Fibroblast of skin of right biceps (primary cell): ENCODE measurements at places on chromosomes 12 and 14.

DNA sequence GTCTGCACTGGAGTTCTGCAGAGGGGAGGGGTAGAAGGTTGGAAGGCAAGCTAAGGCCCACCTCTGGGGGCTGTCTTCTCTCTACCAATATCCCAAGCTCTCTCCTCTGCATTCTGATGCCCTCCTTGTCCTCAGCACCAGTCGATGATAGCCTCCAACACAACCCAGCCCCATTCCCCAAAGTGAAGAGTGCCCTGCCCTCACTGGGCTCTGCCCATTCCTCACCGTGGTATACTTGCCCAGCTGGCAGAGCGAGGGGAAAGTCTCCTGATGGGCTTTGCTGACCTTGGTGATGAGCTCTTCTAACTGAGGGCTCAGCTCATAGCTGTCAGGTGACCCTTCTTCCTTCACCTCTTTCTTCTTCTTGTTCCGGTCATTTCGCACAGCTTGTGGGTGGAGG lies 7.2 kb upstream of the ITGB7 start:
- DNase-seq, result no peak

- no peak for DNase-seq
These were observed 357.1 kb upstream of the SFSWAP start for GRCh38 chr12:131353826-131354225.

DNA sequence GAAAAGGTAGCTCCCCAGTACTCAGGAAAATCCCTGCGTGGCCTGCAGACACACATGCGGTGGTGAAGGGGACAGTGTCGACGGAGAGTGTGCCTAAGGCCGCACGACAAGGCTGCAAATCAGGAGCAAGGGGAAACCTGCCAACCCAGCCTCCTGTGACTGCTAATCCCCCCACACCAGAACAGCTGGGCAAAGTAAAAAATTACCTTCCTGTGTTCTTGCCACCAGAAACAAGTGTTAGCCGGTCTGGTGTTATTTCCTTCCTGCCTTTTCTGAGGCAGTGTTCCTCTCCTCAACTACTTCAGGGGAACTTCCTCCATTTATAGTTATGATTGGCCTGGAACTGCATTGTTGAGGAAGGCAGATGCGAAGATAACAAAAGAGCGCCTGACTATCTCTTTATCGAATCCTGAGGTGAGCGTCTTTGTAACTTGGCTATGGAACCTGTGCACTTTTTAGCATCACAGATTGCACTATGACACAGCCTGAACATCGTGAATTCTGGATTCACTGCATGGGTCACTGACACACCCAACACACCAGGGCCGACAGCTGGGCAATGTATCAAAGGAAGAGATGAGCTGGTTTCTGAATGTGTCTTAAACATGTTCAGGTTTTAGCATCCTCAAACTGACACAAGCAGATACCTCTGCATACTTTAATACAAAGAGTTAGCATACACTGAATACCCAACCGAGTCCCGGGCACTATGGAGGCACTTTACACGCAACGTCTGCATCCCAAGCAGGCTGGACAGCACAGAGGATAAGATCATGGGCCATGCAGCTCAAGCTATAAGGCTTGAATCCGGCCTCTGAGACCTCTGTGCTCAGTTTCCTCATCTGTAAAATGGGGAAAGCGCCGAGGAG lies 28.9 kb downstream of the SLC15A4 start:
- DNase-seq, result no peak

DNA sequence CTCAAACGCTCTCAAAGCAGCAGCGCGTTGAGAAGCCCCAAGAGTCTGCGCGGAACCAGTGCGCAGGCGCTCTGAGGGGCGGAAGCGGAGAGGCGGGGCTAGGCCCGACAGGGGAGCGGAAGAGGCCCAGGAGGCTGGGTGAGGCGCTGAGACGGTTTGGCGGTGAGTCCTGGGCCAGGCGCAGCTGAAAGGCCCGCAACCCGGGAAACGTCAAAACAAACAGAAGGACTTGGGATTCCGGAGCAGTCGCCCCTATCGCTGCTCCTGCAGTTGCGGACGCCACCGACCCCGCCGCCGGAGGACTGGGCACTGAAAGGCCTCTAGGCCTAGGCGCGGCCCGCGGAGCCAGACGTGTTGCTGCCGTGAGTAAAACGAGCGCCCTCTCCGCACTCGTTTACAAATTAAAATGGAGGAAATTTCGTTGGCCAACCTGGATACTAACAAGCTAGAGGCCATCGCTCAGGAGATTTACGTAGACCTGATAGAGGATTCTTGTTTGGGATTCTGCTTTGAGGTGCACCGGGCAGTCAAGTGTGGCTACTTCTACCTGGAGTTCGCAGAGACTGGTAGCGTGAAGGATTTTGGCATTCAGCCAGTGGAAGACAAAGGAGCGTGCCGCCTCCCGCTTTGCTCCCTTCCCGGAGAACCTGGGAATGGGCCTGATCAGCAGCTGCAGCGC lies at the start of gene ATXN7L3B:
ATXN7L3B (plus strand) TSS at position 129 of the 679 bp plus-strand sequence; CDS start at position 407, 278 bp downstream.
- DNase-seq, result peak; percentile 95

DNA sequence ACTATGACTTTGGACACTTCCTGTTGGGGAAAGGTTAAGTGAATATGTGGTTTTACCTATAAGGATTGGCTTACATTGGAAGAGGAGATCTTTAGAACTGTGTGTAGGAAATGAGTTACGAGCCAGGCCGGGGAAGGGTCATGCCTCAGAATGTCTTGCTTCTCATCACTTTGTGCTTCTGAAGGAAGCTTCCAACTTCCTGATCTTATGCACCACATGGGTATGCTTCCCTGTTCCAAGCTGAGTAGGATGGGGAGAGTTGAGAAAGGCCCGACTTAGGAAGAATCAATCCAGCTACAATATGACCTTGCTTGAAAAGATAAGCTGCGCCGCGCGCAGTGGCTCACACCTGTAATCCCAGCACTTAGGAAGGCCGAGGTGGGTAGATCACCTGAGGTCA lies 59.9 kb downstream of the STXBP6 start:
- no peak for DNase-seq

DNA sequence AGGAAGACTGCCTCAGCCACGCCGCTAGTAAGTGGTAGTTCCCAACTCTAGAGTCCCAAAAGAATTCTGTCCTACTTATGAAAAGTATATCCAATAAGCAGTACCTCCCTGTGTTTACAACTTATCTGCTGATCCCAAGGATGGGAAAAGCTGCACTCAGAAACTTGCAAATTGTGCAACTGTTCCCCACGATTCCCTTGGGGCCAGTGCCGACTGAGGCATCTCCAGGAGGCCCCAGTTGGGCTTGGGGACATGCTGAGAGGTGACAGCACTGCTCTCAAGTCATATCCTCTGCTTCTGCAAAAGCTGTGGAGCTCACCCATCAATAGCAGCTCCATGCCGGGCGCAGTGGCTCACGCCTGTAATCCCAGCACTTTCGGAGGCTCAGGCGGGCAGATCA lies 23.7 kb downstream of the SPRING1 start:
- no peak for DNase-seq
